ENCODE measurements at places on chromosomes 3 and 15. TPM values are rescaled to one million over a fixed set of nuclear protein-coding genes. Genes with fewer than 3 reads are reported as not detected.

GOLGA6L7 gene
- not detected for total RNA-seq

WDR72 gene
- total RNA-seq, result not detected

TRH gene
- not detected for total RNA-seq

PPM1L gene
- total RNA-seq, result 0.28 TPM

ACAN gene
- total RNA-seq, result 0.54 TPM

GRCh38 chr15:29970402-29970695 lies 112.4 kb upstream of the GOLGA8J start:
- H3K27ac ChIP-seq, result no peak overlapping the region
- peaks cover 50% of the 10 kb centered on the region for H3K27me3 ChIP-seq
- no peak overlapping the region for H3K4me3 ChIP-seq
- H3K4me1 ChIP-seq, result no peaks in the 10 kb centered on the region
- no peaks in the 10 kb centered on the region for H3K36me3 ChIP-seq

- H3K4me1 ChIP-seq, result peaks cover 30% of the 10 kb centered on the region
- DNase-seq, result no peak
- no peaks in the 10 kb centered on the region for H3K27me3 ChIP-seq
- H3K36me3 ChIP-seq, result no peaks in the 10 kb centered on the region
Measured at GRCh38 chr15:74178326-74179100, 5.0 kb downstream of the ISLR start.

GRCh38 chr15:63967616-63968015 lies 78.7 kb downstream of the DAPK2 start:
- H3K27me3 ChIP-seq, result peaks cover 6% of the 10 kb centered on the region
- H3K4me3 ChIP-seq, result no peak overlapping the region
- peaks cover 5% of the 10 kb centered on the region for H3K4me1 ChIP-seq
- DNase-seq, result no peak
- H3K27ac ChIP-seq, result no peak overlapping the region

- peaks cover 23% of the 10 kb centered on the region for H3K36me3 ChIP-seq
- no peak overlapping the region for H3K4me3 ChIP-seq
- no peaks in the 10 kb centered on the region for H3K27me3 ChIP-seq
- no peak overlapping the region for H3K27ac ChIP-seq
- peaks cover 34% of the 10 kb centered on the region for H3K4me1 ChIP-seq
- DNase-seq, result no peak
Measured at GRCh38 chr15:75662823-75663519, 15.3 kb downstream of the SNX33 start.

- no peak for DNase-seq
- H3K27me3 ChIP-seq, result no peaks in the 10 kb centered on the region
- H3K27ac ChIP-seq, result no peak overlapping the region
- peaks cover 9% of the 10 kb centered on the region for H3K4me1 ChIP-seq
Measured at GRCh38 chr3:61573441-61573840, 12.1 kb downstream of the PTPRG start.

DNA sequence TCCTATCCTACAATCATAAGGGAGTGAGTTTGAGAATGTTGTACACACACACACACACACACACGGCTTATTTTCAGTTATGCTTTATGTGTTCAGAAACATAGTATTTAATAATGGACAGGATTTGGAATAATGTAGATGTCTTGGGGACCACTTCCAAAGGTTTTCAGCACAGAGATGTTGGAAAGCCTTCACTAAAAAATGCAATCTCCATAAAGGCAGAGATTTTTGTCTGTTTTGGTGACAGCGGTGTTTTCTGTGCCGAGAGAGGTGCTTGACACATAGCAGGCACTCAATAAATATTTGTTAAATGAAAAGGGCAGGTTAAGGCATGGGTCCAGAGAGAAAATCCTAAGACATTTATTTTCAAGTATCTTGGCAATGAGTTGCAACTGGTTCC lies 428.2 kb upstream of the RGMA start:
- H3K36me3 ChIP-seq, result no peaks in the 10 kb centered on the region

DNA sequence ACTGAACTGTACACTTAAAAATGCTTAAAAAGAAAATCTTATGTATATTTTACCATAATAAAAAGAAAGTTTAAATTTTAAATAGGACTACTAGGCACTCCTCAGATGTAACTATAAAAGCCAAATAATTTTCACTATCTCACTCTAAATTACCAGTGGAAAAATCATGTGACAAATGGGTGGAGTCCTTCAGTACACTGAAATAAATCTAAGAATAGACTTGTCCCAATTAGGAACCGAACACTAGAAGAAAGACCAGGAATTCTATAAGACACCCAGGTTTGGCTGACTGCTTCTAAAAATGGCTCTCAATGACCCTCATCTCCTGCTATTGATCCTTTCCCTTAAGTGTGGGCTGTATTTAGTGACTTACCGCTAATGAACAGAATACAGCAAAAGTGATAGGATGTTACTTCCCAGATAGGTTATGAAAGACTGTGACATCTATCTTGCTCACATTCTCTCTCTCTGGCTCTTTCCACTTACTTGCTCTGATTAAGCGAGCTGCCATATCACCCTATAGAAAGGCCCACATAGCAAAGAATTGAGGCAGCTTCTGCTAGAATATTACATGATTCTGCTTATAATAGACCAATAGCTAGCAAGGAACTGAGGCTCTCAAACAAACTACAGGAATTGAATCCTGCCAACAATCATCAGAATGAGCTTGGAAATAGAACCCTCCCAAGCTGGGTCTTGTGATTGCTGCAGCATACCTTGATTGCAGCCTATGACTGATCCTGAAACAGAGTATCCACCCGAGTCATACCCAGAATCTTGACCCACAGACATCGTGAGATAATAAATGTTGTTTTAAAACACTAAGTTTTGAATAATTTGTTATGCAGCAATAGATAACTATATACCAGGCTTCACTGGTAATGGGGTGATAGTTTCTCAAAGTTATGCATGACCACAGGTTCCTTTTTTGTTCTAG lies 16.9 kb downstream of the TTBK2 start:
- H3K36me3 ChIP-seq, result no peaks in the 10 kb centered on the region
- H3K4me3 ChIP-seq, result no peak overlapping the region
- H3K27me3 ChIP-seq, result no peaks in the 10 kb centered on the region
- DNase-seq, result no peak
- H3K4me1 ChIP-seq, result no peaks in the 10 kb centered on the region

All from IMR-90 (cell line).